ENCODE measurements at places on chromosomes 6 and 20.
A peak's percentile ranks its signal among the peaks of the same experiment; 100 is the strongest.

GRCh38 chr6:2582268-2582667 is 168.5 kb downstream of the MYLK4 start:
- no peak for DNase-seq

DNA sequence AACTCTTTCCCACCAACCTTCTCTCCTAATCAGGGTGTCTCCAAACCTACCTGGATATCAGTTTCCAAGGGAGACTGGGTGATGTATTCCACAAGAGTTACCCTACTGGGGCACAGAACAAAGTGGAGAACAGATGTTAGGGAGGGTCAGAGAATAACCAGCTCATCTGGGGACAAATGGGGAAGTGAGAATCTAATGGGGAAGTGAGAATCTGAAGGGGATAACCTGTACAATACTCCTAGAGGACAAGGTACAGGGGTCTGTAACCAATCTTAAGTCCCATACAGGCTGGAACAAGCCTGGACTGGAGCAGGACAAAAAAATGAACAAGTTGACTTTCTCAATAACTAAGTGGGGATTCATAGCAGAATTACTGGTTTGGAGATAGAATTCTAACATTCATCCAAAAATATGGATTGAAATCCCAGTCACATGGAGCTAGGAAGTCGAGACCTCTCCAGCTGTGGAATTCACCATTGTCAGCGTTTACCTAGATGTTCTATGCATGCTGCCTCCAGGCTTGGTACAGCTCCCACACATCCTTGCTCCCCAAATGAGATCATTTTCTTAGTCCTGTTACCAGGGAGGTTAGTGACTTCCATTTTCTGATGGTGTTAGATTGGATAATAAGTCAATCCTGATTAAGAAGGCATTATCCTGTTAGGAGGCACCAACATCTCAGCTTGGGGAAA is 214.8 kb upstream of the MOCS1 start:
- DNase-seq: no peak

- no peak for DNase-seq
Measured at GRCh38 chr20:5090191-5090590, 29.6 kb downstream of the PCNA start.

DNA sequence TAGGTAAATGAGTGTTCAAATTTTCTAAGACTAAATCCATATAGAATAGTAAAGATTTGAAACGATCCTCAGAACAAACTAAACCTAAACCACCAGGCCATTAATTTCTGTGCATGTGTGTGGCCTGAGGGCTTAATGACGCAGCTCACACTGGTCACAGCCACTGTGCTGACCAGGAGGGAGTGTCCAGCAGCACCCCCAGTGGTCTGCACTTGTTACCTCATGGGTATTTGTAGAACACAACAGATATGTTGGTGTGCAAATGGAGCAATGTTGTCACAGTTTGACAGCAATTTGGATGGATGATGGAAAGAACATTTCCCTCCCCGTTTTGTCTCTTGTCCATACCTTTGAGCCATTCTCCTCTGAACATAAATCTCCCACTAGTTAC is 122.4 kb upstream of the EXOC2 start:
- DNase-seq: no peak

DNA sequence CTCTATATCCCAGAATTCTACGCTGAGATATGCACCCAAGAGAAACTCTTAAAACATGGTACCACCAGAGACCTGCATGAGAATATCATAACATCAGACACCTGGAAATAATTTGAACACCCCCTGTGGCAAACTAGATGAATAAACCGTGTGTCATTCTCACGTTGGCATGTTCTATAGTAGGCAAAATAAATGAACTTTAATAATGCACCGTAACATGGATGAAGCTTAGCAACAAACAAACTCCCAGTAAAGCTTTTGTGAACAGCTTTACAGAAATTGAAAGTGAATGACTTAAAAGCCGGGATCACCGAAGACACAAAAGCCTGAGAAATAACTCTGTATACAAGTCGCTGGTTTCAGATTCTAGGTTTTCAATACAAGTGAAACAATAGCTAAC is 1166.8 kb upstream of the CITED2 start:
- no peak for DNase-seq

DNA sequence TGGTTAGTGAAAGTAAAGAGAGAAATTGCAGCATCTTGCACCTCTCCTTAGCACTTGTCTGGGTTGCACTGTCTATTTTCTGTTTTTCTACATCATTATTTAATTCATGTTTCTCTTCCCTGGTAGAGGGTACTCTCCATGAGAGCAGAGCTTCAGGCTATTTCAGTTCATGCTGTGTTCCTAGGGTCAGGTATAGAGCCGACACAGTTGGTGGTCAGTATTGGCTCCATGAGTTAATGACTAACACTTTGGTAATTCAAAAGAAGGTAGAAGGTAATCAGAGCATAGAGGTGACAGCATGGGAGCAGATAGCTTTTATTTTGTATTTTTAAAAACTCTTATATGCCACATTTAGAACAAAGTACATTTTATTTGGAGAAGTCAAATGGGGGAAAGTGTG is 42.7 kb downstream of the RIMS1 start:
- no peak for DNase-seq

- no peak for DNase-seq
Measured at GRCh38 chr20:10590950-10591671, 82.7 kb downstream of the JAG1 start.

DNA sequence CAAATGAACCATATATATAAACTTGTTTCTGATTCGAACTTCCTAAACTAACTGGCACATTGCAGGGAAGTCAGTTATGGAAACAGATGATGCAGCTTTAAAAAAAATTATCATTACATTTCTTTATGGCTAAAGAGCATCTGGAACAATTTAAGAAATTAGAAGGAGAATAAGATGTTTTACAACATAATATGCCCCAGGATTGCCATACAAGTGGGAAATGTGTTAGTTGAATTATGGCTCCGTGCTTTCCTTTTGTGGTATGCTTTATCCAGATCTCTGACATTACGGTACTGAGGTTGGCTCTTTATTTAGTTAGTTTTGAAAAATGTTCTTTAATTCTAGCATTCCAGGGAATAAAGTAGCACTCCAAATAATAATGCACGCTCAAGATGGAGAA is 343.0 kb upstream of the ZFP64 start:
- DNase-seq: no peak

DNA sequence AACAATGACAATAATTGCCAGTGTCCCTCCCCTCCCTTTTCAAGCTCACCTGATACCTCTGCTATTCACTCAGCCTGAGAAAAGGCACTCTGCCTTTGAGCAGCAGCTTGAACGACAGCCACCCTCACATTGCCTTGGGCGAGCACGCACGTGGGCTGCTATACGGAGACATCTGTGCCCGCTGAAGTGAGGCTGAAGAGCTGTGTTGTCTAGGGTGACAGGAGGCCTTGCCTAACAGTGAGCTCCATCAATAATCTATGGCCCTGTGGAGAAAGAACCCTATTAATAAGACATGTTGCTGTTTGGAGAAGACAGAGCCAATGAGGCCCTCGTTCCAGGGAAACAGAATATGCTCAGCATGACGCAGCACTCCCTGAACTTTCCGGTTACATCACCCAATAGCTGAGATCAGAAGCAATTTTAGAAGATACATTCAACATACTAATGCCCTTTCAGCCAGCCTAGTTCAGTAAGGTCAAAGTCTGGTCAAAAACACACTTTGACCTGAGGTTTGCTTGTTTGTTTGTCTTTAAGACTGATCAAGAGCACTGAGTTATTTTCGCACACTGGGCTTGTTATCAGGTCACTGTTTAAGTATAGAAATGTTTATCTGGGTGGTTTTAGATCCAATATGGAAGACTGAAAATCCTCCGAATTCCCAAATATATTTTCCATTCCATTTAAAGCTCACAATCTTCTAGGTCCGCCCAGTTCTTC is 30.6 kb downstream of the RBM24 start:
- DNase-seq: no peak

GRCh38 chr6:37171201-37171969 is 1.4 kb downstream of the PIM1 start:
- peak; percentile 57 for DNase-seq

DNA sequence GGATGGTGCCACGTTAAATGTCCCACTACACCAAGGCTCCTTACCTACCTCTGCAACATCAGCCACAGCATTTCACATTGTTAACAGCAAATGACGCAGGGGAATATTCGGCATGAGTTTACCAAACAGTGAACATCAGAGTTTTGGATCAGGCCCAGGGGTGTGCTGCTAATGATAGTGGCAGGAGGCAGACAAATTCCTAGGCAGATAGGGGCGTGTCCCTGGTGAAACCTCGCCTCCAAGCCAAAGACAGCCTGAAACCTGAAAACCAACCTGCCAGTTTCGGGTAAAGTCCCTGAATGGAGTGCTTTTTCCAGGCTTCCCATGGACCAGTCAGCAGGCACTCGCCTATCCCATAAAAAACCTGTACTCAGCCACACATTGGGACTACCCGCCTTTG is 133.6 kb downstream of the SH3BGRL2 start:
- DNase-seq: no peak

DNA sequence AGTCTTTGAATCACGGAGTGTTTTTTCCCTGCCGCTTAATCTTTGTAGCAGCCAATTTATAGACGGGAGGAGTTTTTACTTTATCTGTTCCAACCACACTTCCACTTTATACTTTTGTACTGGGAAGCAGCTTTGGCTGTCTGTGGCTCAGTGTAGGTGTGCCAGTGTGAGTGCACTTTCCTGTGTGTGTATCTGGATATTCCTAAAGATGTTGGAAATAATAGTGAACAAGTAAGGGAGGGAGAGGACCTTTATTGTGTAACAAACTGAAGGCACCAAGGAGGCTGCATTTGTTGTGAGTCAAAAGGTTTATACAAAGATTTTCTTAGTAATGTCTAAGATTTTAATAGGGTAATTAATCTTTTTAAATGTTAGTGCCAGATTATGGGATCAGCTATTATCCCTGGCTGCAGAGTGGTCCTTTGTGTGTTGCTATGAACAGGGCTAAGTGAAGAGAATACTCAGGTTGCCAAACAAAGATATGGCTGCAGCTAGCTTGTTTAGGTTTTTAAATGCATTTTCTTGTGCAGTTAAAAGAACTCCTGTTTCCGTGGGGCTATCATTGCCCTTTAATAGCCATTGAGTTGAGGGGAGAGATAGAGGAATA is 226.3 kb downstream of the RNF144B start:
- no peak for DNase-seq

DNA sequence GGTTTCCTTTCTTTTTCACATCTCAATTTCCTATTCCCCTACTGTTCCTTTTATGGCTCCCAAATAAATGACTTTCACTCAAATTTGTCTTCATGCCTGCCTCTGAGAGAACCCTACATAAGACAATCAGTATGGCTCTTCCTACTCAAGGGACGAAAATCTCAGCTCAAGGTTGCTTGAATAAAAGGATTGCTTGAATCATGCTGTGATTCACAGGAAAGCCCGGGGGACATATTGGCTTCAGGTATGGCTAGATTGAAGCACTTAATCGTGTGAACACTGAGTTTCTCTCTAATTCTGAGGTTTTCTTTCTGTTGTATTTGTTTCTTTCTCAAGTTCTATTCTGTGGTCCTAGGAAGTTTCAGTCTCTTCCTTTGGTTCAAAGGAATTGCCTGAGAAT is 140.3 kb upstream of the SULF2 start:
- no peak for DNase-seq

DNA sequence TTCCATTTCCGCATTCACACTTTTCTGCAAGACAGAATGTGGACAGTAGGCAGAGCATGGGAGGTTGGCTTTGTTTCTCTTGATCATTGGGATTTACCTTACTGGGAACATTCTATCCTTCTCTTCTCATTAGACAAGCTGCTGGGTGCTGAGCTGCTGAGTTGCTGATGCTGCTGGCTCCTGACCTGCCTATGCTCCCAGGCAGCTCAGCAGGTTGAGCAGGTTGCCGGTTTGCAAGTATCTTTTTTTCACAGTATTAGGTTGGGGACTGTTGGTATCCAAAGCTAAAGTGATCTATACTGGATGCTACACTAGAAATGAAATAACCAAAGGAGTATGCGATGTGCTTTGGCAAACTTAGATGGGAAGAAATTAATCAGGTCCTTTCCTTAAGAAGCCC is 23.7 kb upstream of the ADGRF4 start:
- DNase-seq: no peak

- no peak for DNase-seq
Measured at GRCh38 chr6:67394254-67394653, 1240.8 kb upstream of the ADGRB3 start.

- DNase-seq: peak; percentile 3
Measured at GRCh38 chr20:30949761-30950160, 307.7 kb upstream of the DEFB115 start.

GRCh38 chr6:162852840-162853577 is 125.2 kb downstream of the PACRG start:
- DNase-seq: no peak

- no peak for DNase-seq
Measured at GRCh38 chr6:94487371-94487770, 1068.0 kb upstream of the EPHA7 start.

DNA sequence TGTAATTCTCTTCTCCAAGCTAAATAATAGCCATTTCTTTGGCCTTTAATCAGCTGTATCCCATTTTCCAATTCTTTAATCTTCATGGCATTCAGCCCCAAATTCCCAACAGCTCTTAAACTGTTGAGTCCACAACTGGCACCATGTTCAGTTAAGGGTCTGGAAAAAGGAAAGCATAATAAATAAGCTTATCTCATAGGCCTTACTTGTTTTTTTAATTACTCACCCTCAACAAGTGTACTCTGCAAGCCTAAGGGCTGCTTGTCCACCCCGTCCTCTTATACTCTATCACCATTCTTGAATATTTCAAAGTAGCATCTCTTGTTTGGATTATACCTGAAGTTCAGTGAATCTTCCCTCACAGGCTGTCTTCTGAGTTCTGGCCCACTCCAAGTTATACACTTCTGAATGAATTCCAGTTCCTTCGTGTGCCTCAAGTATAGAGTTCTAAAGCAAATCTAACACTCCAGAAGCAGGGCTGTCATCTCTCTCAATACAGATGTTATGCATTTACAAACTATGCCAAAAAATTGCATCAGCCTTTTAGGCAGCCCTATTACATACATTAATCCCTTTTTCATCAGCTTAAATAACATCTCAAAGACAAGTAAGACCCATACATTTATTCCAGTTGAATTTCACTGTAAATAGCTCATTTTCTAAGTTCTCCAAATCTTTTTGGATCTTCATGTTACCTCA is 98.7 kb downstream of the COL21A1 start:
- DNase-seq: no peak

GRCh38 chr6:166671434-166672081 is 44.5 kb upstream of the RPS6KA2 start:
- no peak for DNase-seq

- DNase-seq: no peak
Measured at GRCh38 chr20:18304618-18305017, 16.3 kb downstream of the ZNF133 start.

DNA sequence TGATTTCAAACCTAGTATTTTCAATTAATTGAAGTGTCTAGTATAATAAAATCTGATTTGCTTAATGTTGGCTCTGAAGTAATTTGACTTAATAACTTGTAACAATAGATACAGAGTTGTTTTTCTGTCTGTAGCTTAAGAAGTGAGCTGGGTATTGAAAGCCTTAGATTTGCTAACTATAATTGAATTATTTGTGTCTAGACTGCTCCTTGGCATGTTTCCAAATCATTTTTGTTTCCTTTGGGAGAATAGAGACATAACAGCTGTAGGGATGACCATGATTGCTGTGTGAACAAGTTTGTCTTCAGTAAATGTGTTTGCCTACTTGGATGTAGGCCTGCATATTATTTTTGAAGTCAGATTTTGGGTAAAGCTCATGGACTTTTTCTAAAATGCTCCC is 115.4 kb downstream of the SCAF8 start:
- DNase-seq: no peak
